Lower lobe of right lung (tissue), 2 donors: ENCODE measurements at places on chromosomes 6 and 20. TPM values are rescaled to one million over a fixed set of nuclear protein-coding genes. Genes with fewer than 3 reads are reported as not detected.

- DNase-seq, result no peak
Measured at GRCh38 chr6:107712665-107713551, 111.2 kb downstream of the SCML4 start.

GRCh38 chr6:28920281-28920680 is 3.5 kb downstream of the TRIM27 start:
- no peak for DNase-seq

DNA sequence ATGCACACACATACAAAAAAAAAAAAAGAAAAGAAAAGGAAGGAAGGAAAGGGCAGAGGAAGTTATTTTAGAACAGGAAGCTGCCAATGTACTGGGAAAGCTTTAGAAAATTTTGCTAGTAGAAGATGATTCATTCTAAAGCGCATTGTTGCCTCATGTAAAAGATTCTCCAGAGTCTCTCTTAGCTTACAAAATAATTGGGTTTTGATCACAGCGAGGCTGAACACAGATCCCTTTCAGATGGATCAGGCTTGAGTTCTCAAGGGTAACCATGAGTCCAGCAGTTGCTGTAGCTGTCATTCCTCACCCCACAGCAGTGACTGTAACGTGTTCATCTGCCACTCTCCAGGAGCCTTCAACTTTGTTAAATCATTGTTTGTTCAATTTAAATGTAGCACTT is 81.9 kb downstream of the PHACTR2 start:
- DNase-seq, result no peak

DNA sequence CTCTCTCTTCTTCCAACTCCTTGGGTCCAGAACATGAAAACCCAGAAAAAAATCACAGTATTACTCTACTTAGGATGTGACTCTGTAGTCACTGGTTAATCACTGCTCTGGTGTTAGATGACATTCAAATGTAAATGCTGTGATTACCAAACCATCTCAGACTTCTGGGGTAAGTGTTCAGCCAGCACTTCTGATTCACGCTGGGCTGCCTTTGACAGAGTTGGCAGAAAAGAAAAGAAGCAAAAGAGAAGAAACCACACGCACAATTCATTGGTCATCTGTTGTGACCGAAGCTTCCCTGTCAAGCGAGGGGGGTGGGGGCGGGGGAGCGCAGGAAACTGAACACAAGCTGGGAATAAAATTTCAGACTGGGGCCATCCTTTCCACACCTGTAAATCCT is 82.7 kb downstream of the PSMG4 start:
- no peak for DNase-seq

- peak; percentile 91 for DNase-seq
Measured at GRCh38 chr6:108689272-108690161, 128.8 kb downstream of the FOXO3 start.

SLC17A2 gene
- total RNA-seq, result not detected

- DNase-seq, result no peak
Measured at GRCh38 chr6:32816746-32817204, at the start of gene HLA-DOB. Gene HLA-DOB (minus strand): TSS chr6:32817002. CDS start chr6:32816951, 51 bp downstream.

- no peak for DNase-seq
Measured at GRCh38 chr6:119874381-119874780, 524.8 kb upstream of the MAN1A1 start.

DNA sequence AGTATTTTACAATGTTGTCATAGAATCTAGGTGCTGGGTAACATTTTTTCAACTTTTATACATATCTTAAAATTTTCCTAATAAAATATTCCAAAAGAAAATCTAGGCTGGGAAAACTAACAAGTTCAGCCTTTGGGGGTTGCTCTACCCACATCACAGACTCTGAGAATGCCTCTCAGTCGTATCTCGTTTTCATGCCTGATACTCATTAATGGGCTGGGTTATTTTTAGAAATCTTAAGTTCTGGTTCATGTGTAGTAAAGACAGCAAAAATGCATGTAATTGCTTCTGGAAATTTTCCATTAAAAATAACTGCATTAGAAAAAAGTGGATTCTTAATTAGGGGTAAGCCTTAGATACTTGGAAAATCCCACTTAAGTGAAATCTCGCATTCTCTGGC is 149.3 kb downstream of the SLC24A3 start:
- no peak for DNase-seq

OR2J3 gene
- not detected for total RNA-seq

- DNase-seq, result peak; percentile 61
Measured at GRCh38 chr20:36950414-36951197, 902 bp downstream of the SAMHD1 start.

GRCh38 chr6:97456070-97456469 is 173.1 kb upstream of the MMS22L start:
- no peak for DNase-seq

DNAH8 gene
- 0.03 TPM for total RNA-seq

VNN1 gene
- total RNA-seq, result 10.0 TPM

- DNase-seq, result no peak
Measured at GRCh38 chr20:45372241-45372640, 5.9 kb downstream of the TP53TG5 start.

- no peak for DNase-seq
Measured at GRCh38 chr6:34984416-34984815, 95.4 kb downstream of the ANKS1A start.

DNA sequence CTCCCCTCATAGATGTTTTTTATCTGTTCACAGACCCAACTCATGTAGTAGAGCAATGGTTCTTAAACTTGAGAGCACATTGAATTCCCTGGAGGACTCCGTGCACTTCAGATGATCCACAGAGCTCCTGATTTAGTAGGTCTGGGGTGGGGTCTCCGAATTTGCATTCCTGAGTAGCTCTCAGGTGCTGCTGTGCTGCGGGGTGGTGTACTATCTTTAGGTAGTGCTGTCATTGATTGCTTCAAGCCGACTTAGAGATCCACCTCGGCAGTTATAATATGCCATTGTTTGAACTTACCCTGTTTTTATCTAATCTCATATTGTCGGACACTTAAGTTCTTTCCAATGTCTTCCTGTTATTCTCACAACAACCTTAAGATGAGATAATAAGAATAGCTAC is 45.0 kb downstream of the BMP2 start:
- no peak for DNase-seq

DNA sequence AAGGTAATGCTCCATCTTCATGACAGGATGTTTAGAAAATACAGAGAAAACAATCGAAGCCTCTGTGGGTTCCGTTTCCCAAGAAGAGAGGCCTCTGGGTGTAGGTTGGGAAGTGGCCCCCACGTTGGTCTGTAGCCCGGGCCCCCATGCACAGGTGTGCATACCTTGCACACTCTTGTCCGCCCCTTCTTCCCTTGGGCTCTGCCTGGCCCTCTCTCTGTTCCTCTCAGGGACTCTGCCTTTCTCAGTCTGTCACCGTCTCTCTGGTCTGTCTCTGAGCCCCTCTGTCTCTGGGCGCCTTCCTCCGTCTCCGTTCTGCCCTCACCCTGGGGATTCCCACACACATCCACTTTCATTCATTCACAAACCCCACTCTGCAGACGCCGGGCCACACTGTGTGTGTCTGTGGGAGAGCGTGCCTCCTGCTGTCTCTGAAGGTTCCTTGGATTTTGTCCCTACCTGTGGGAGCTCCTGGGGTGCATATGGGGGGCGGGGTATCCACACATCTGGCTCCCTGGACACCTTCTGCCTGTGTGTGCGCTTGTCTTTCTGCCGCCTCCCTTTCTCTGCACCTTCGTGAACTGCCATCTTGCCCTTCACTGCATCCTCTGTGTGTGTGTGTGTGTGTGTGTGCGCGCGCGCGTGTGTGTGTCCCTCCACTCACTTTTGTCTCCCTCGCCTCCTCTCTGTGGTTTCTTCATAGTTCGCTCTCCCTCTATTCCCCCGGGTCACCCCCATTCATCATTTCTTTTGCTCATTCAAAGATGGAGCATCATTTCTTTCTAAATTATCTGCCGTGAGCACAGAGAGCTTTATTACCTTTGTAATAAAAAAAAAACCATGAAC is 75.3 kb downstream of the SRC start:
- DNase-seq, result no peak

DNA sequence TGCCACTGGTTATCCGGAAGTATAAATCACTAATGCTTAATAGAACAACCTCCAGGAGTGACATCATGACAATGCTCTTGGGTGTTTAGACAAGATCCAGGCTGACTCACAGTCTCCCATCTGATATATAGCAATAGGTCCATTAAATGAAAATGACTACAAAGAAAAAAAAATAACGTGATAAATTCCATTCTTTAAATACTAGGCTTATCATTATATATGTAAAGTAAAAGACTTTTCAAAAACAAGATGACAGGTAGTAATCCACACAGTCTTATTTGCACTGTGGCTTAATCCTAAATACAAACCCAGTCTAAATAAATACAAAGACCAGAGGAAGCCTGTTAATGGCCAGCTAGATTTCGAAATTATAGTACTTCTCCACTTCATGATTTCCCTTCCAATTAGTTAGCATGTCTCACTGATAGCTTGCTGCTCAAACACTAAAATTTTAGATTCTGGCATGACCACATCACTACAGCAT is 149.1 kb upstream of the BEND3 start:
- DNase-seq, result no peak

- no peak for DNase-seq
Measured at GRCh38 chr20:62274332-62274950, 28.4 kb upstream of the ADRM1 start.

GRCh38 chr6:160275511-160276003 is 16.9 kb upstream of the SLC22A2 start:
- DNase-seq, result no peak

- DNase-seq, result no peak
Measured at GRCh38 chr6:136779682-136780081, 12.6 kb downstream of the MAP3K5 start.

ALDH5A1 gene
- total RNA-seq, result 13.8 TPM

MATN4 gene
- total RNA-seq, result not detected

RAD21L1 gene
- not detected for total RNA-seq

- peak; percentile 44 for DNase-seq
Measured at GRCh38 chr20:9912858-9913434, 74.1 kb upstream of the PAK5 start.

DNA sequence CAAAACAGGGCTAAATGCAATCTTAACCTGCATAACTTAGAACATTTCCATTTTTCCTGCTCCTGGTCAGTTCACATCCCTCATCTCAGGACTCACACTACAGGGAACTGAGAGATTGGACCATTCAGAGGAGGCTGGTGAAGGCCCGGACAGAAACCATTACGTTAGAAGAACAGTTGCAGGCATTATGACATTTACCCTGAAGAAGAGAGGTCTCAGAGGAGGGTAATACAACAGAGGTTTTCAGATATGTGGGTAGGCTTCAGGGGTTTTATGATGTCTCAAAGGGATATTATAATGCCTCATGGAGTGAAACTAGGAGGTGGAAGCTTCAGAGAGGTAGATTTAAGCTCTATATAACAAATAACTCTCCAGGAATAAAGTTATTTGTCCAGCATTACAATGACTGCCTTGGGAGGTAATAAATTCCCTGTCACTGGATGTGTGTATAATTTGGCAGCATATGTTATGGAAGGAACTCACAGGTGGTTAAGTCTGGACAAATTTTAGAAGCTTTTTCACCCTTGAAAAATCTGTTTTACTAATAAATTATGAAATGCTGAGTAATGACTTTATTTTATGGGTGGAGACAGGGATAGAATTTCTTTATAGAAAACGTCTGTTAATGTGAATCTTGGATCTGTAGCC is 36.7 kb upstream of the RIPOR2 start:
- no peak for DNase-seq

HSPA1B gene
- 122 TPM for total RNA-seq

TRIM15 gene
- total RNA-seq, result not detected

GRCh38 chr6:449486-450419 is 58.2 kb downstream of the IRF4 start:
- no peak for DNase-seq

- no peak for DNase-seq
Measured at GRCh38 chr6:27767851-27768250, 144.3 kb downstream of the OR2B2 start.

GRCh38 chr20:37935435-37935834 is 32.5 kb downstream of the VSTM2L start:
- DNase-seq, result no peak

OR2B6 gene
- total RNA-seq, result not detected

DNA sequence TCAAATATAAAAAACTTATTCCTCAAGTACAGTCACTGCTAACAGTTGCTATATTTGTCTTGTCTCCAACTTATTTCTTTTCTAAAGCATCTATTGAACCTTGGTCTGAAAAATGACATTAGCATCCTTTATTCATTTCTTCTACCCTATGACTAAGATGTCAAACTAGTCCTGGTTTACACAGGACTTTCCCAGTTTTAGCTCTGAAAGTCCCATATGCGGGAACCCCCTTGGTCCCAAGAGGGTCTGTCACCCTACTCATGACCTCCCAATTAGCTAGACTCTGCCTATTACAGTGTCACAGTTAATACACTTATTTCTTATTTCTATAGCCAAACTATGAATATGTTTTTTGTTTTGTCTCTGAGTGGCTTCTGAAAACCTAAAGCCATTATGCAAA is 37.1 kb downstream of the PLEKHG1 start:
- no peak for DNase-seq

ALDH8A1 gene
- 0.86 TPM for total RNA-seq

DNA sequence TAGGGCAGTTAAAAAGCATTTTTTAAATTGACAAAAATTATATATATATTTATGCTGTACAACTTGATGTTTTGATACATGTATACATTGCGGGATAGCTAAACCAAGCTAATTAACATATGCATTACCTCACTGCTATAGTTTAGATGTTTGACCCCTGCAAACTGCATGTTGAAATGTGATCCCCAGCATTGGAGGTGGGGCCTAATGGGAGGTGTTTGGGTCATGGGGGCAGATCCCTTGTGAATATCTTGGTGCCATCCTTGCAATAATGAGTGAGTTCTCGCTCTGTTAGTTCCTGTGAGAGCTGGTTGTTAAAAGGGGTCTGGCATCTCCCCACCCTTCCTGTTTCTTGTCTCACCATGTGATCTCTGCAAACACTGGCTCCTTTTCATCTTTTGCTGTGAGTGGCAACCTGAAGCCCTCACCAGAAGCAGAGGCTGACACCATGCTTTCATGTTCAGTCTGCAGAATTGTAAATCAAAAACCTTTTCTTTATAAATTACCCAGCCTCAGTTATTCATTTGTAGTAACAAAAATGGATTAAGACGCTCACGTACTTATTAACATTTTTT is 111.8 kb downstream of the MCHR2 start:
- no peak for DNase-seq

GRCh38 chr6:168618546-168619315 is 177.7 kb downstream of the SMOC2 start:
- no peak for DNase-seq

- DNase-seq, result no peak
Measured at GRCh38 chr6:148203970-148204369, 138.7 kb upstream of the SASH1 start.
